ENCODE measurements at places on chromosomes 5 and 9. TPM values are rescaled to one million over a fixed set of nuclear protein-coding genes. Genes with fewer than 3 reads are reported as not detected.

- DNase-seq = no peak
- no peak overlapping the region for H3K4me3 ChIP-seq
- no peaks in the 10 kb centered on the region for H3K4me1 ChIP-seq
- H3K27ac ChIP-seq = no peak overlapping the region
- no peaks in the 10 kb centered on the region for H3K36me3 ChIP-seq
These were observed 293.8 kb downstream of the OSTF1 start for GRCh38 chr9:75382126-75382525.

- peaks cover 4% of the 10 kb centered on the region for H3K4me1 ChIP-seq
- no peak overlapping the region for H3K27ac ChIP-seq
- DNase-seq = peak; percentile 61
- H3K4me3 ChIP-seq = no peak overlapping the region
- H3K27me3 ChIP-seq = peaks cover 24% of the 10 kb centered on the region
These were observed 95.8 kb upstream of the DAP start for GRCh38 chr5:10856683-10857337.

- H3K4me1 ChIP-seq = no peaks in the 10 kb centered on the region
- no peak overlapping the region for H3K4me3 ChIP-seq
- H3K27ac ChIP-seq = no peak overlapping the region
- H3K27me3 ChIP-seq = no peaks in the 10 kb centered on the region
- H3K36me3 ChIP-seq = no peaks in the 10 kb centered on the region
These were observed 412.7 kb downstream of the ACTL7B start for GRCh38 chr9:108443019-108443633.

DNA sequence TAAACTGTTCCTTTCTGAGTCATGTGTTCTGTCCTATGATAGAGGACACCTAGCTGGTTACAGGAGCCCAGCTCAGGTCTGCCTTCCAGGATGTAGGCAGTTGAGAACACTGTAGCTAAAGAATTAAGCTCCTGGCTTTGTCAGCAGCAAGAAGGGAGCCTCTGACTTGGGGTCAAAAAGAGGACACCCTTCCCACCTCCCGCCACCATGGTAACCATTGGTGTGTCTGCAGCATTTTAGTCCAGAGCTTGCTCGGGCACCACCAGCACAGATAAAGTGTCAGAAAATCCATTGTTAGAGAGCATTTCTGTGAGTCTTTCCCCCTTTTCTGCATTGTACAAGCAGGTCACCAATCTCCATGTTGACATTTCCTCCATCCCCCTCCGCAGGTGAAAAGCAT, 181.7 kb downstream of the DOCK8 start:
- no peak overlapping the region for H3K27ac ChIP-seq
- no peak for DNase-seq
- no peak overlapping the region for H3K4me3 ChIP-seq
- peaks cover 44% of the 10 kb centered on the region for H3K36me3 ChIP-seq
- H3K4me1 ChIP-seq = no peaks in the 10 kb centered on the region
- H3K27me3 ChIP-seq = no peaks in the 10 kb centered on the region

GRCh38 chr5:62653001-62653863, 74.6 kb downstream of the LRRC70 start:
- H3K27ac ChIP-seq = no peak overlapping the region
- no peak overlapping the region for H3K4me3 ChIP-seq
- no peak for DNase-seq
- H3K4me1 ChIP-seq = no peaks in the 10 kb centered on the region

- no peak for DNase-seq
- H3K36me3 ChIP-seq = no peaks in the 10 kb centered on the region
- no peak overlapping the region for H3K27ac ChIP-seq
These were observed 154.5 kb downstream of the ARHGEF28 start for GRCh38 chr5:73780302-73781080.

DNA sequence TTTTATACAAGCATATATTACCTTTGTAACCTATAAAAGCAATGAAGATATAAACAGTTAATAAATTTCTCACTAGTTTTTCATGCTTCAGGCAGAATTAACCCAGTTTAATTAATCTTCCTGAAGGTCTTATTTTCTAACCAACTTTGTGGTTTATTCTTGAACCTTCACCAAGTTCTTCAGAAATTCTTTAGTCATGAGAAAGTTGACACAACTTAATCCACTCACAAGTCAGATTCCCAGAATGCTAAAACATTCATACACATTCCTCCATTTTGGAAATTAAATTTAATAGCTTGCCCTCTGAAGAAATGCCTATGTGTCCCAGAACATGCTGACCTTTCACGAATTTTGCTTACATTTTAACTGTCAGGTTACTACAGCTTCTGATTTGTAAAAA, 105.4 kb upstream of the PAM start:
- H3K4me1 ChIP-seq = no peaks in the 10 kb centered on the region
- H3K36me3 ChIP-seq = no peaks in the 10 kb centered on the region
- no peak overlapping the region for H3K4me3 ChIP-seq
- no peak for DNase-seq
- H3K27me3 ChIP-seq = no peaks in the 10 kb centered on the region

DNA sequence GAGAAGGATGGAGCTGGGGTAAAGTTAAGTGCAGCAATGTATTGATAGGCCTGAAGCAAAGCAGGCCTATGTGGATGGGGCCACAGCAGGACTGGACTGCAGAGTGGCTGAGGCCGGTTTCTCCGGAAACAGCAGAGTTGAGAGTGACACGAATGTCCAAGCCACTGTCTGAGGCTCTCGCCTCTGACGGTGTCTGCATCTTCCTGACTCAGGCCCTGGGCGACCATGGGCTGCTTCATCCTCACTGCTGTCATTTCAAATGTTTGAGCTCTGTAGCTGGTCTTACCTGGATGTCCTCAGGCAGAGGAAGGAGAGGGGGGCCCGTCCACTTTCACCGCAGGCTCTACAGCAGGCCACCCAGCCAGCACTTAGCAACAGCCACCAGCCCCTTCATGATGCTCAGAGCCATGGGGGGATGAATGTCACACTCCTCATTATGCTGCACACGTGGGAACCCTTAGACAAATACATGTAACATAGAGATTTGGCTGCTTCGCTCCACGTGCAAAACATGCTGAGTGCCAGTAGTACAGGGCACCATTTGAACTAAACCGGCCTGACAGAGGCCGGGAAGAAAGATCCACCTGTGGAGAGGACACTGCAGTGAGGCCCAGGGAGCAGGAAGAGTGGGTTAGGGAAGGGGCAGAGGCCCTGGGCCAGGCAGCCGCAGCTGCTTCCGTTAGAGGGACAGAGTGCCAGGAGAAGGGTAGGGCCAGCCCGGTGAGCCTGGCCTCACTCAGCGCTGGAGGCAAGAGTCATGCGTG, 31.7 kb upstream of the NXNL2 start:
- H3K4me3 ChIP-seq = no peak overlapping the region
- no peak overlapping the region for H3K27ac ChIP-seq
- DNase-seq = no peak
- H3K4me1 ChIP-seq = no peaks in the 10 kb centered on the region
- no peaks in the 10 kb centered on the region for H3K36me3 ChIP-seq

- no peak for DNase-seq
- H3K27me3 ChIP-seq = peaks cover 27% of the 10 kb centered on the region
- H3K36me3 ChIP-seq = no peaks in the 10 kb centered on the region
- no peak overlapping the region for H3K4me3 ChIP-seq
- H3K4me1 ChIP-seq = peaks cover 13% of the 10 kb centered on the region
- no peak overlapping the region for H3K27ac ChIP-seq
These were observed 12.6 kb downstream of the IRX2 start for GRCh38 chr5:2738700-2739359.

GRCh38 chr5:85990998-85991397, 626.7 kb upstream of the COX7C start:
- H3K4me1 ChIP-seq = no peaks in the 10 kb centered on the region
- no peaks in the 10 kb centered on the region for H3K27me3 ChIP-seq
- no peak overlapping the region for H3K27ac ChIP-seq
- no peaks in the 10 kb centered on the region for H3K36me3 ChIP-seq
- H3K4me3 ChIP-seq = no peak overlapping the region

GRCh38 chr9:92640398-92641091, 29.4 kb downstream of the IPPK start:
- no peak overlapping the region for H3K27ac ChIP-seq
- H3K27me3 ChIP-seq = no peaks in the 10 kb centered on the region
- H3K36me3 ChIP-seq = peaks cover 80% of the 10 kb centered on the region
- no peak overlapping the region for H3K4me3 ChIP-seq
- DNase-seq = no peak

GRCh38 chr5:173028811-173029327, 27.3 kb upstream of the CREBRF start:
- peak overlapping the region; percentile 71 for H3K27ac ChIP-seq
- DNase-seq = no peak
- H3K36me3 ChIP-seq = peaks cover 41% of the 10 kb centered on the region
- H3K4me1 ChIP-seq = peaks cover 16% of the 10 kb centered on the region
- H3K4me3 ChIP-seq = no peak overlapping the region

GRCh38 chr5:139390639-139391569, 1.2 kb upstream of the MZB1 start:
- no peak overlapping the region for H3K4me3 ChIP-seq
- no peak for DNase-seq
- H3K27ac ChIP-seq = no peak overlapping the region
- H3K36me3 ChIP-seq = no peaks in the 10 kb centered on the region
- H3K27me3 ChIP-seq = no peaks in the 10 kb centered on the region
- peaks cover under 1% of the 10 kb centered on the region for H3K4me1 ChIP-seq

GRCh38 chr5:179381691-179382090, 36.4 kb upstream of the ADAMTS2 start:
- no peaks in the 10 kb centered on the region for H3K4me1 ChIP-seq
- H3K27ac ChIP-seq = no peak overlapping the region
- H3K4me3 ChIP-seq = no peak overlapping the region
- H3K27me3 ChIP-seq = peaks cover 72% of the 10 kb centered on the region
- DNase-seq = no peak
- no peaks in the 10 kb centered on the region for H3K36me3 ChIP-seq

DNA sequence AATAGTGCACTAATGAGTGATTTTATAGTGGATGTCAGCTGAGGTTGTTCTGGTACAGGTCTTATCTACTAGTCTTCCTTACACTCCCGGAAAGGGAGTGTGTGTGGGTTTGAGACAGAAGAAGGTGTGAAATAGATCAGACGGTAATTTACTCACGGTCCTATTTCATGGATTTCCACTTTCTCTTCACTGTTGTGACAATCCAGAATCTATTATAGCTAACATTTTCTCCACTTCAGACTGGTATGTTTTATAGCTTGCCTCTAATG, 7.0 kb upstream of the C9 start:
- no peak for DNase-seq
- no peaks in the 10 kb centered on the region for H3K36me3 ChIP-seq
- no peaks in the 10 kb centered on the region for H3K4me1 ChIP-seq
- no peaks in the 10 kb centered on the region for H3K27me3 ChIP-seq

DNA sequence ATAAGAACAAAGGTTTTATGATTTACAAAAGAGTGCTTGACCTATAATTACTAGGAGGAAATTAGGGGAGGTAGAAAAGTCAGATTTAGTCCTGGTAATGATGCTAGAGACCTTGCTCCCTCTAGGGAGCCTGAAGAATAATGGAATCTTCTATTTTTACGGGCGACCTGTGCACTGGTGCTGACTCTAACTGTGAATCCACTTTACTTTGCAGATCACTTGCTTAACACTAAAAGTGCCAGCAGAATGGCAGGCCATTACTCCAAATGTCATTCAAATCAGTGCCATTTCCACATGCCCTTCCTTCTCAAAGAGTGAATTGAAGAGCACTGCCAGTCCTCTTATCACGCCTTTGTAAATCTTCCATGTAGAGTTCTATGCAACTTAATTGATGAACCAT, 359.4 kb upstream of the ARRDC3 start:
- no peaks in the 10 kb centered on the region for H3K36me3 ChIP-seq
- no peak overlapping the region for H3K27ac ChIP-seq
- no peak overlapping the region for H3K4me3 ChIP-seq
- H3K4me1 ChIP-seq = no peaks in the 10 kb centered on the region
- DNase-seq = no peak
- H3K27me3 ChIP-seq = no peaks in the 10 kb centered on the region

GRCh38 chr5:149036168-149036567, 26.7 kb downstream of the SH3TC2 start:
- peaks cover 16% of the 10 kb centered on the region for H3K27me3 ChIP-seq
- no peak for DNase-seq
- no peak overlapping the region for H3K27ac ChIP-seq
- no peaks in the 10 kb centered on the region for H3K36me3 ChIP-seq
- no peak overlapping the region for H3K4me3 ChIP-seq

GRCh38 chr5:61674378-61674777, 342.3 kb downstream of the ZSWIM6 start:
- no peaks in the 10 kb centered on the region for H3K36me3 ChIP-seq
- no peak for DNase-seq
- no peaks in the 10 kb centered on the region for H3K4me1 ChIP-seq
- no peak overlapping the region for H3K4me3 ChIP-seq
- no peak overlapping the region for H3K27ac ChIP-seq

DNA sequence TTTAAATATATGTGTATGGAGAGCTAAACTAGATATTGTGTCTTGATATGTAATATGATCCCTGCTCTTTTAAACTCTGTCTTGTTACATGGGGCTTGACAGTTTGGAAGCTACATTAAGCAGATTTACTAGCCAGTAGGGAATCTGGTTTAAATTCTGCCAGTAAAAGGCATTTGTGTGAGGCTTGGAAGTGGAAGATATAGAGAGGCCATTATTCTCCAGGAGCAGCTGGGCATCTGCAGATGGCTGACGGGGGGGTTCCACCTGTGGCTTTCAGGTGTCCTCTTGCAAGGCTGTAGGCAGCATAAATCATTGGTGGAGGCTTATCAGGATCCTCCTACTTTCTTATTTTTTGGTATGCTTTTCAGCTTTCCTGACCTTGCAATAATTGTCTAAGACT, 179.1 kb upstream of the FBXL7 start:
- no peak for DNase-seq
- no peak overlapping the region for H3K27ac ChIP-seq
- H3K4me1 ChIP-seq = no peaks in the 10 kb centered on the region
- H3K36me3 ChIP-seq = no peaks in the 10 kb centered on the region

Gene NRARP
- 24.5 TPM for total RNA-seq

Gene PSAT1
- 98.3 TPM for total RNA-seq

Gene F2R
- total RNA-seq = 14.7 TPM

Gene FOXD4L6
- not detected for total RNA-seq

Gene PPP6C
- 41.5 TPM for total RNA-seq

Gene FNIP1
- total RNA-seq = 24.6 TPM

Gene CDHR2
- total RNA-seq = 0.62 TPM

Gene IL5
- not detected for total RNA-seq

Gene RORB
- not detected for total RNA-seq

Gene LEAP2
- total RNA-seq = 2.0 TPM

Gene KCNV2
- total RNA-seq = not detected

Measured in K562 (cell line).